ENCODE measurements at places on chromosomes 16 and 17.

GRCh38 chr17:42568341-42569111 lies 1.6 kb downstream of the MLX start:
- no peak for ATAC-seq

- no peak for ATAC-seq
These were observed 117.0 kb upstream of the KCNJ16 start for GRCh38 chr17:69958063-69958462.

DNA sequence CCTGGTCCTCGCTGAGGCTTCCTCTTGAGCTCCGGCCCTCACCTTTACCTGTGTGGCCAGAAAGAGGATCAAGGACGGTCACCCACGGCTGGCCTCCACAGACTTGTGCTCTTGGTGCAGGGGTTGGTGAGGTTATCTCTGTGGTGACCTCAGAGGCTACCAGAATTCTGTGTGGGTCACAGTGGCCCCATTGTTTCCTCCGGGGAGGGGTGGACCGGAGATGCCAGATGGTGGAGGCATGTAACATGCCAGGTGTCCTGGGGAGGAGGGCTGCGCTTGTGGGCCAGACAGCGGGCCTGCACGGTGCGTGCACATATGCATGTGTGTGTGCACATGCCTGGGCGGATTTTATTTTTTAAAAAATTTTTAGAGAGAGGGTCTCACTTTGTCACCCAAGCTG lies 6.3 kb downstream of the SGCA start:
- no peak for ATAC-seq

DNA sequence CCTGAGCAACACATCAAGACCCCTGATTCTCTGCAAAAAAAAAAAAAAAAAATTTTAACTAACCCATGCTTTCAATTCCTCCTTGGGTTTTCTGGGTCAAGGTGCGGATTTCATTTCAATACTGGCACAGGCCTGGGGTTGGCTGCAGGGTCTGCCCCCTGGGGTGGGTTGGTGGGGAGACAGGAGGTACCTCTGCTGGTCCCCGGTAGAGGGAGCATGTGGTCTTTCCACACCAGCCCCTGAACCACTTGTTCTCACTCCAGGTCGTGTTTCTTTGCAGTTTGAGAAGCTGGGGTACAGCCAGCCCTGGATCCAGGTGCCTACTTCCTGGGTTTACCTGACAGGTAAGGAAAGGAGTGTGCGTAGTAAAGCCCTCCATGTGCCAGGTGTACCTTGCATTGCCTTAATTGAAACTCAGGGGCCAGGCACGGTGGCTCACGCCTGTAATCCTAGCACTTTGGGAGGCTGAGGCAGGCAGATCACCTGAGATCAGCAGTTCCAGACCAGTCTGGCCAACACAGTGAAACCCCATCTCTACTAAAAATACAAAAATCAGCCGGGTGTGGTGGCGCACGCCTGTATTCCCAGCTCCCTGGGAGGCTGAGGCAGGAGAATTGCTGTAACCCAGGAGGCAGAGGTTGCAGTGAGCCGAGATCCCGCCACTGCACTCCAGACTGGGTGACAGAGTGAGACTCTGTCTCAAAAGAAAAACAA lies 21.8 kb downstream of the SDR42E2 start:
- no peak for ATAC-seq
